SJSA1 (cell line): ENCODE measurements at places on chromosomes 6 and 20. TPM values are rescaled to one million over a fixed set of nuclear protein-coding genes. Genes with fewer than 3 reads are reported as not detected.

GRCh38 chr6:93243231-93243778 is 176.1 kb downstream of the EPHA7 start:
- DNase-seq, result no peak

GRCh38 chr20:64191002-64191401 is 26.8 kb downstream of the MYT1 start:
- no peak for DNase-seq

DNA sequence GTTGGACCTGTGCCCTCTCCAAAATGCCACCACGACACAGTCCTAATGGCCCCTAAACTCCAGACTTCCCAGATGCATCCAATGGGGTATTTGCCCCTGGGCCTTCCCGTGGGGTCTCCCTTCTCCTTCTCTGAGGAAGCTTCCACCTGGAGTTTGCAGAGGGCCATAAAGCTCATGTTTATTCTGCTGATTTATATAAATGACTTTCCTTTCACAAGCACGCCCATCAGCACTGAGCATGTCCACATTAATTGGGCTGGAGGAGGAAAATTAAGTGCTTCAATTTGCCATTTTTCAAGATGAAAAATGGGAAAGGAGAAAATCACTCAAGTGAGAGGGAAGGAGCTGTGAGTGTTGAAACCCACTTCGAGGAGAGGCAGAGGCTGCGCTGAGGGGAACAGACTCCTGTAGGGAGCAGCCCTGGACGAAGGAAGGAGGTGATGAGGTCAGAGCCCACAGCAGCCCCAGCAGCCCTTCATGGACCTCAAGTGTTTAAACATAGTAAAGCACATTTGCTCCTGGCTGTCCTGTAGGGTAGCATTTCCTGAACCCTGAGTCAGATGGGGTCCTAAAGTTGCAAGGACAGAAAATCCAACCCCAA is 434.9 kb upstream of the SULF2 start:
- DNase-seq, result no peak

- DNase-seq, result no peak
Measured at GRCh38 chr6:2900821-2901644, 2.1 kb downstream of the SERPINB9 start.

- DNase-seq, result no peak
Measured at GRCh38 chr20:2603816-2604505, 48.5 kb upstream of the NOP56 start.

DNA sequence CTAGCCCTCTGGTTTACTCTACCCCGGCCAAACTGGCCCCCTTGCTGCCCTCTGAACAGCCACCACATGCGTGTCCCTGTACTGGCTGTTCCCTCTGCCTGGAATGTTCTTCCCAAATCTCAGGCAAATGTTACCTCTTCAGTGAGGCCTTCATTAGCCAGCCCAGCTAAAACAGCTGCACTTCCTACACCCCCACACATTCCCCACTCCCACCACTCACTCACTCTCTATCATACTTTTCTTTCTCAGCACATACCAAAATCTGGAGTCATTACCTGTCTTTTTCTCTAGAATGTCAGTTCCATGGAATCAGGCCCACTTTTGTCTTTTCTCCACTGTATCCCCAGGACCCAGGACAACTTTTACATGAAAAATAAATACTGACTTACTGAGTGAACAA is 401.2 kb upstream of the SULF2 start:
- no peak for DNase-seq

GRCh38 chr6:141914646-141915045 is 218.1 kb upstream of the GJE1 start:
- no peak for DNase-seq

EYA4 gene
- total RNA-seq, result 0.05 TPM in 1 of 2 replicates, not detected in the other

CDSN gene
- total RNA-seq, result not detected in 2 replicates

HLA-DPB1 gene
- total RNA-seq, result not detected in 2 replicates

HECA gene
- total RNA-seq, result 9.1 and 9.5 TPM in 2 replicates
